Bronchial epithelial cell (primary cell): ENCODE measurements at places on chromosomes 1 and 21.

DNA sequence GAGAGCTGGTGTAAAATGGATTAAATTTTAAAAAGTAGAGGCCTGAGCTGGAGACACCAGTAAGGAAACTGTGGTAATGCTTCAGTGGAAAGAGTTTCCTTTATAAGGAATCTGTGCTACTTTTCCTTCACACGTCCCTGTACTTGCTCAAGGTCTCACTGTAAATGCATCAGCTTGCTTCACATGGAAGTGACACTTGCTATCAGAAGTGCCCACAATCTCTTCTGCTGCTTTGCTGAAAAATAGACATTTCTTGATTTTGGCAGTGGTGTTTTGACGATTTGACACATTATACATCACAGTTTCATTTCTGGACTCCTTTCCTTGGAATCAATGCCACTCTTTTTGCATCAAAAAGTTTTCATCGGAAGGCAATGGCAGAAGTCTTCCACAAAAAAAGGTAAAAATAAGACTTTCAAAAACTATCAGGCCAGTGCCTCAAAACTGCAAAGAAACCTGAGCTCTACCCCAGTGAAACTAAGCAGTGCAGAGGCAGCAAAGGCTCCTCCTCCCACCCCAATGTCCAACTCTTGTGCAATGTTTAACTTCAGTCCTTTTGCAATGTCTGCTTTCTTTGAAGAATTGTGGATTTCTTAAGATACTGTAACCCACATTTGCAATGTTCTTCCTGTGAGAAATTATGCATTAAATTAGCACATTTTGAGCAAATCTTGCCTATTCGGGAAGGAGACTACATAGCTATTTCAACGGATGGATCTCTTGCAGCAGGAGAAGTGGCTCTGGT lies 18.4 kb upstream of the TSPAN2 start:
- no peak for DNase-seq

GRCh38 chr1:44333376-44333775 lies 21.7 kb downstream of the ERI3 start:
- DNase-seq: no peak

GRCh38 chr1:23577056-23578004 lies 18.0 kb upstream of the ID3 start:
- peak; percentile 73 for DNase-seq

- DNase-seq: no peak
Measured at GRCh38 chr1:182739545-182739944, 50.0 kb upstream of the NPL start.

- DNase-seq: no peak
Measured at GRCh38 chr1:159749630-159750029, 31.1 kb upstream of the DUSP23 start.

- peak; percentile 88 for DNase-seq
Measured at GRCh38 chr1:168606096-168606495, 29.7 kb downstream of the XCL1 start.

GRCh38 chr1:153536012-153536670 lies 350 bp upstream of the S100A6 start:
- DNase-seq: peak; percentile 73

GRCh38 chr1:87155170-87155569 lies 173.5 kb upstream of the LMO4 start:
- no peak for DNase-seq
